Activated CD8-positive, alpha-beta memory T cell treated with anti-CD3 and anti-CD28 coated beads for 24 hours (primary cell): ENCODE measurements at places on chromosomes 1 and 21.

DNA sequence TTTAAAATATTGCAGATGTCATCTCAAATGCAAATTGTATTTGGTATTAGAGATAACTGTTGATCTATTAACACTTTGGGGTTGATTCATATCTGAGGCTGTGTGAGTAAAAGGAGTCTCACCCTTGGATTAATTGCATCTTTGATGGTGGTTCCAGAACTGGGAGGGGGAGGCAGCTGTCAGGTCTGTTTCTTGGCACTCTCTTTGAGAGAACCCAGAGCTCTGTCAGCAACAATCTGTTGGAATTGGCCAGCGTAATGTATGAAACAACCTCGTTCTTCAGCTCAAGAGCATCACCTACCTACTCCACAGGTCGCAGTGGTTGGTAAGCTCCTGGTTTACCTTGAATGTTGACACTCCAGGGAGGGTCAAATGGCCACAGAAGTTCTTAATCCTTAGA, 424.1 kb downstream of the CAMTA1 start:
- DNase-seq = no peak

DNA sequence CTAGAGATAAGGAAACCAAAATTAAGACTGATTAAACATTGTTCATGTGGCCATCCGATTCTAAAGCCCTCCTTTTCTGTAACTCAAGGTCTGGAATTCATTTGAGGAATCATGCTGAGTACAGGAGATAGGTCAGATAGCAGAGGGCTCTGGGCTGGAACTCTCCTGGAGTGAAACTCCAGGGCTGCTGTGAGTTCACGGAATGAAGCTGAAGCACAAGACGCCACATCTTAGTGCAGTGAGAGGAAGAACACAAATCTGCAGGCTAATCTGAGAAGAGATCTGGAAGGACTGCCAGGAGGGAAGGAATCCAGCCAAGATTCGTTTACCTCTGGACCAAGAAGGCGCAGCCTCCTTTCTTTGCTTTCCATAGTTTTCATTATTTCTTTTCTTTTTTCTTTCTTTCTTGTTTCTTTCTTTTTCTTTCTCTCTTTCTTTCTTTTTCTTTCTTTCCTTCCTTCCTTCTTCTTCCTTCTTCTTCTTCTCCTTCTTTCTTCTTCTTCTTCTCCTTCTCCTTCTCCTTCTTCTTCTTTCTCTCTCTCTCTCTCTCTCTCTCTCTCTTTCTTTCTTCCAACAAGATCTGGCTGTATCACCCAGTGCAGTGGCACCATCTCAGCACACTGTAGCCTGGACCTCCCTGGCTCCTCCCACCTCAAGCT, 74.8 kb upstream of the ATP1B1 start:
- DNase-seq = no peak

GRCh38 chr1:52752484-52752826, 26.2 kb downstream of the ZYG11B start:
- no peak for DNase-seq

DNA sequence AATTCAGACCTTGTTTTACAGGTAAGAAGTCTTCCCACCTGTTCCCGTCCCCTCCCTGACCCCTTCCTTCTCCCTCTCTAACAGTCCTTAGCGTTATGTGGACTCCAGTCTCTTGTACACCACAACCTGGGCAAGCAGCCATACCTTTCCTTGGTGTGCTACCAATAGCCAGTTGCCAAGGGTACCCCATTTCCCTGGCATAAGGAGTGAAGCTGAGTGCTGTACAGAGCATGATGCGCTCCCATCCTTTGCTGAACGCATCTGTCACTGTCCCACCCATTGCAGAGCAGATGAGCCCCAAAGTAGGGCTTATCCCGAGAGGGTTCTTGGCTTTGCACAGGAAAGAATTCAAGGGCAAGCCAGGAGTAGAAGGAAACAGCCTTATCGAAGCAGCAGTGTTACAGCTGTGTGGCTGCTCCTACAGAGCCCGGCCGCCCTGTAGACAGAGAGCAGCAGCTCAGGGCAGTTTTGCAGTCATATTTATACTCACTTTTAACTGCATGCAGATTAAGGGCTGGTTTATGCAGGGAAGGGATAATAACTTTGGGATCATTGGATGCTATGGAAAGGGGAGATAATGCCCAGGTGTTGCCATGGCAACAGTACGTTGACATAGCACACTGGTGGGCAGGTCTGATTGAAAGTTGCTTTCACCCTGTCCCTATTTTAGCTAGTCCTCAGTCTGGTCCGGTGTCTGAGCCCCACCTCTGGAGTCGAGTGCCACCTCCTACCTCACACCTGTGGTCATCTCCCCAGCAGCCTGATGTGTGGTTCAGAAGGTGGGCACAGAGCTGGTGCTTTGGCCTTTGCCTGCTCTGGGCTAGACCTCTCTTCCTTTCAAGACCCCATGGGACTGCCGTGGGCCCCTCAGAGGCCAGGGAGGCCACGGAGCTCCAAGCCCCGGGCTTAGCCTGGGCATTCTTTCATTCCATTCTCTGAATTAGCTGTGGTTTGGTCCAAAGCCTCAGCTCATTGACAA, 5.1 kb downstream of the FHAD1 start:
- no peak for DNase-seq

DNA sequence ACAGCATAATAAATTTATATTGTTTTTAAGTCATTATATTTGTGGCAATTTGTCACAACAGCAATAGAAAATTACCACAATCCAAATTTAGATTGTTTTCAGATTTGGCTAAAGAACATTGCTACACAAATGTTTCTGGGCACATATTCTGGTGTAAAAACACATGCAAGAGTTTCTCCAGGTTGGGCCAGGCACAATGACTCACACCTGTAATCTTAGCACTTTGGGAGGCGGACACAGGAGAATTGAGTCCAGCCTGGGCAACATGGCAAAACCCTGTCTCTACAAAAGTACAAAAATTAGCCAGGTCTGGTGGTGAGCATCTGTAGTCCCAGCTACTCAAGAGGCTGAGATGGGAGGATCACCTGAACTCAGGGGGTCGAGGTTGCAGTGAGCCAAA, 8.4 kb downstream of the ERO1B start:
- DNase-seq = no peak

- DNase-seq = no peak
These were observed 32.9 kb upstream of the COL6A1 start for GRCh38 chr21:45948576-45949141.

DNA sequence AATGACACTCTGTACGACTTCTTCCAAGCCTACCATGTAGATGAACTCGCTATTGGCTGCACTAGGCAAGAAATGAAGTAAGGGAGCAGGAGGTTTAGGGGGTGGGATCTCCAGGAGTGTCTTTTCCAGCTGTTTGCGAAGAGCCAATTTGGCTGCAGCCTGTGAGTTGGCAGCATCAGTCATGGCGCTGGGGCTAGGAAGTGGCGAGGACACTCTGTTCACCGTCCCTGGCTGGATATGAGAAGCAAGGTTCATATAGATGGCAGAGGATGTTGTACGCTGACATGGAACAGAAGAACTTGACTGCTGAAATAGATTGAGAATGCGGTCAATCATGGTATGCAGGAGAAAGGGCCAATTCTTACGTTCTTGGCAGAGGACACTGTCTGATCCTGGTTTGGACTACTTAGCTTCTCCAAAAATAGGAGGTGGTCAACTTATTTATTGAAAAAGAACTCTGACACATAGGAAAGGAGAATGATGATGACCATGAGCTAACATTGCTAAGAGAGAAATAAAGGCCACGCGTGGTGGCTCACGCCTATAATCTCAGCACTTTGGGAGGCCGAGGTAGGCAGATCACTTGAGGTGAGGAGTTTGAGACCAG, 41.2 kb downstream of the SLC27A3 start:
- no peak for DNase-seq

- DNase-seq = peak; percentile 30
These were observed 37.8 kb upstream of the CCSAP start for GRCh38 chr1:229380536-229381160.

DNA sequence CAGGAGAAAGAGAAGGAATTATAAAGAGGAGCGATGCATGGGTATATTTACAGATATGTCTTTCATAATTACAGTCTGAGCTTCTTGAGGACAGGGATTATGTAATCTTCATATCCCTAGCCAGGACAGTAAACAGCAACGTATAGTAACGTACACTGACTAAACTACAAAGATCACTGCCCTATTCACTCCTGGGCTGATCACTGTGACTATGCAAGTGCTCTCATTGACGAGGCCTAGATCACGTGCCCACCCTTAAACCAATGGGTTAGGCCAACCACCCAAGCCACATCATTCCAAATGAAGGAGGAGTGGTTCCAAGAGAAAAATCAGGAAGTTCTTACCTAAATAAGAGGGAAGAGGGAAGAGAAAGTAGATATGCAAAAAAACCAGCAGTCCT, 18.5 kb downstream of the PIK3R3 start:
- DNase-seq = no peak
